ENCODE measurements at places on chromosomes 6 and 20. TPM values are rescaled to one million over a fixed set of nuclear protein-coding genes. Genes with fewer than 3 reads are reported as not detected.

Gene OVOL2
- total RNA-seq: 27.2 TPM

Gene ZC3H12D
- total RNA-seq: not detected

Gene COL11A2
- total RNA-seq: not detected

GRCh38 chr6:109420751-109421150 lies 19.7 kb downstream of the PPIL6 start:
- DNase-seq: no peak

- DNase-seq: no peak
Measured at GRCh38 chr6:130140084-130140483, 82.7 kb downstream of the SAMD3 start.

DNA sequence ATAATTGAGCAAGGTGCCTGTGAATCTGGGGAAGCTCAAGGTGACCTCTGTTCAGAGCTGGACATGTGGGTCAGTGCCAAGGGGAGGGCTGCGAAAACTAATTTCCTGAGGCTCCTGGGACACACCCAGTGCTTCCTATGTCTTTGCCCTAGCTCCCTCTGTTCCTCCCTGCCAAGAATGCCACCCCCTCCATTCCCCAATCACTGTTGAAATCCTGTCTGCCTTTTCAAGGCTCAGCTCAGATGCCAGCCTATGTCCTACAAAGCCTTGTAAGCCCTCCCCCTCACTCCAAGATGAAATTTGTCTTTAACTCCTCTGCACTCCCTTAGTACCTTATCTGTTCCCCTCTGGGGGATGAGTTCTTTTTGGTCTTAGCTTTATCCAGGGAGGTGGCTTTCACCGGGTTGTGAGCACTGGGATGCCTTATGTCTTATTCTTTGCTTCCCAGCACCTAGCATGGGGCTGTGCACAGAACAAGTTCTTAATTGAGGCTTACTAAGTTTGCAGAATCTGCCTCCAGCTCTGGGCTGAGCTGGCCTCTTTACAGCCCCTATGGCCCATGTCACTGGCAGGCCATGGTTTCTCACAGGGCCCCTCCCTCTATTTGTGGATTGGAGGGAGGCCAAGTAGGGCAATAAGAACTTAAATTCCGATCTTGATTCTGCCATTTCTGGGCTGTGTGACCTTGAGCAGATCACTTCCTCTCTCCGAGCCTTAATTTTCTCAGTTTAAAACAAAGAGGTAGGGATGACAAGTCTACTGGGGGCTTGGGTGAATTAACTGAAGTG lies 51.5 kb upstream of the EPB41L1 start:
- DNase-seq: peak; percentile 66

DNA sequence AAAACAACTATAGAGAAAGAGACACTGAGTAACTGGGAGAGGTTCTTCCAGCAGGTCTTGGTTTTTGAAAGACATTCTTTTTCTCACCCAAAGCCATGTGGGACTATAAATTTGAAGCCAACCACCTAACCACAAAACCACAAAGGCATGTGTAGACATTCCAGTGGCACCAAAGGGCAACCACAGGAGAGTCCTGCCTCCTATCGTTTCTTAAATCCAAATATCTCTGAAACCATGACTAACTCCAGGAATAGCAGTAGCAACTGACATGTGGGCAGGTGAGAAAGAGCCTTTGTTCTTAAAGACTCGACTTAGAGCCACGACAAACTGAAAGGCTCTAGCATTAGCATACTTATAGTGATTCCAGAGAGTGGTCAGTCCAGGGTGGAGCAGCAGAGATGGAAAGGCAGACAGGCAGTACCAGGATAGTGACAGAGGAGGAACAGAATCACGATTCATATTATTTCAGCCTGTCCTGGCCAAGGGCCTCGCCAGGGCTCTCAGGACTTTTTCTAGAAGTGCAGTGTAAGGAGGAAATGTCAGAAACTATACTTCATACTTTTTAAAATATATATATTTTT lies 9.4 kb upstream of the COL9A1 start:
- DNase-seq: no peak
